ENCODE measurements at places on chromosomes 7 and 10. TPM values are rescaled to one million over a fixed set of nuclear protein-coding genes. Genes with fewer than 3 reads are reported as not detected.

GRCh38 chr7:134851141-134851540 is 71.7 kb downstream of the CALD1 start:
- no peak for DNase-seq

GRCh38 chr10:23436983-23437382 is 1.9 kb upstream of the OTUD1 start:
- no peak for DNase-seq

- DNase-seq: no peak
Measured at GRCh38 chr10:788796-789748, 99.6 kb upstream of the DIP2C start.

COL1A2 gene
- total RNA-seq: not detected

DNA sequence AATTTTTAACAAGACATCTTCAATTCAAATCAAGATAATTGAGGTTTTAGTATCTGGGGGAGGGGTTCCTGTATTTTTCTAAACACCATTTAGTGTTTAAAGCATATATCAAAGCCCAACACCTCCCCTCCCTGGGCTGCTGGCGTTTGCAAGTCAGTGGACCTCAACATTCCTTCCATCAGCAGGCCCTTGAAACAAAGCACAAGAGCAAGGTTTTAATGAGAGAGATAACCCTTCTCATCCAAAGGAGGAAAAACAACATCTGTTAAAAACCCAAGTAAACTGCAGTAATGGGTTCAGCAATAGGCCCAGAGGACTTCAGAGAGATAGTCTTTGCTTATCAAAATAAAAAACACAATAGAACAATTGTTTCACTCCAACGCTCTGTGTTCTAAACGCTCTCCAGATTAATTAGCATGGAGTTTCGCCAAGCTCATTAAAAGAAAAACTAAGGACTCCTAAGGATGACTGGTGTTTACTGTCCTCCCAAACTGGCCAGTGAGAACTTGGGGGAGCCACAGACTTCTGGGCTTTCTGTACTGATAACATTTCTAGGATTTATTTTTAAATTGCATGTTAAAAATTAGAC is 2.5 kb downstream of the JCAD start:
- no peak for DNase-seq
